ENCODE measurements at places on chromosomes 7 and 10.

GRCh38 chr7:102424787-102425218 lies 8.6 kb upstream of the ORAI2 start:
- DNase-seq: no peak

GRCh38 chr7:133401225-133401624 lies 148.3 kb downstream of the EXOC4 start:
- DNase-seq: no peak

DNA sequence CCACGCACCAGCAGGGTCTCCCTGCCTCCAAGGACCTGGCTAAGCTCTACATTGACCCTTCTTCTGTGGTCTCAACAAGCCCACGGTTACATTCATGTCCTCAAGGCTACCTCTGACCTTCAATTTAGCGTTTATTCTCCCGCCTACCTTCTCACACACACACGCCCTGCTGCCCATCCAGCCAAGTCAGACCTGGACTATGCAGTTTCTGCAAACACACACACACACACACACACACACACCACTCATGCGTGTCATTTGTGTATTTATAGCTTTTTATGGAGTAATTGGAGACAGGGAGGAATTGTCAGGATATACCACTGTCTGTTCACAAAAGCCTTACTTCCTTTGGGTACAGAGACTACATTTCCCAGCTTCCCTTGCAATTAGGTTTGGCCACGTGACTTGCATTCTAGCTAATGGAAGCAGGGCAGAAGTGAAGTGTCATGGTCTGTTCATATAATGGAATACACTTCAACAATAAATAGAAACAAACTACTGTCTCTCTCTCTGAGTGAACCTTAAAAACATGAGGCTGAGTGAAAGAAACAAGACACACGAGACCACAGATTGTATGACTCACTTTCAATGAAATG lies 53.8 kb upstream of the CPXM2 start:
- DNase-seq: no peak

DNA sequence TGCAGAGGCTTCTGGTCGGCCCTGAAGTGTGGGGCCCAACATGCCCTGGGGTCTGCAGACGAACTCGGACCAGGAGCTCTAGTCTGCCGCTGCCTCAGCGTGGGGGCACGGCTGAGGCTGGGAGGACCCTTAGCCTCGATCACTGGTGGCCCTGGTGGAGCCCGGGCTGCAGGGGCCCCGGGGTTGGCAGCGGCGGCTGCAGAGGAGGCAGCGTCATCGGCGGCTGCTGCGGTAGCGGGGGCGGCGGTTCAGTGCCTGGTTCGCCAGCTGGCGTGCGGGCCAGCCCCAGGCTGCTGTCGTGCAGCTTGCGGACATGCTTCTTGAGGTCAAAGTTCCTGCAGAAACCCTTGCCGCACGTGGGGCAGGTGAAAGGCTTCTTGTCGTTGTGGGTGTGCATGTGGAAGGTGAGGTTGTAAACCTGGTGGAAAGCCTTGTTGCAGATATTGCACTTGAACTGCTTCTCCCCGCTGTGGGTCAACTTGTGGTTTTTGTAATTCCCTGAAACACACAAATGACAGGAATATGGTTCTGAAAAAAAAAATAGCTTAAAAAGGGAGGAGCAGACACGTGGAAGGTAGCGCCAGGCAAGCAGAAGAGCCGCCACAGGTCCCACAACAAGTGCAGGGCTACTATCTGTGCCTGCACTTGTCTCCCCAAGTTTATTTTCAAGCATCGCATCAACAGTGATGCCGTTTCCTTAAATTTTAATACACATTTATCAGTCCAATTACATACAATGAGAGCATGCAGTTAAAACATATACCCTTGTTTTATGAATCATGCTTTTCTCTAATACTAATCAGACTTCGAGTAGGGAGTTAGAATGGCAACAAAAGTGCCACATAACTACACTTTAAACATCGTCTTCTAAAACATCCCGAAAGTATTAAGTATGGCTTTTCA lies 2.4 kb downstream of the FEZF1 start:
- DNase-seq: no peak

GRCh38 chr10:62869958-62870357 lies 53.8 kb upstream of the EGR2 start:
- DNase-seq: no peak

GRCh38 chr7:75980430-75981202 lies 13.8 kb downstream of the TMEM120A start:
- no peak for DNase-seq

DNA sequence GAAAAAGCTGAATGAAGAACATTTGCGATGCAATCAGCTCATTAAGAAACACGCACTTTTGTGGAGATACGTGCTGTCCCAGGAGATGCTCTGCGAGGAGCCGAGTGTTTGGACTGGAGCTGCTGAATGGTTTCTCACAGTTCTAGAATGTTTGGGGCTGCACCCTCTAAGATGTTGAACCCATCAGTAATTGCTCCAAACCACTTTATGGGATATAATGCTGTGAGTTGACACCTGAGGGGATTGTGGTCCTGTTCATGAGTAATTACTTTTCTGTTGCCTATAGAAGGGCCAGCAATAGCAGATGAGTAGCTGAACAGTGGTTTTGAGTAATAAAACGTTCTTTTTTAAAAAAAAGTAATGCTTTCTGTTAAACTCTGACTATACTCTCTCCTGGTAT lies 63.1 kb downstream of the IKZF1 start:
- no peak for DNase-seq

DNA sequence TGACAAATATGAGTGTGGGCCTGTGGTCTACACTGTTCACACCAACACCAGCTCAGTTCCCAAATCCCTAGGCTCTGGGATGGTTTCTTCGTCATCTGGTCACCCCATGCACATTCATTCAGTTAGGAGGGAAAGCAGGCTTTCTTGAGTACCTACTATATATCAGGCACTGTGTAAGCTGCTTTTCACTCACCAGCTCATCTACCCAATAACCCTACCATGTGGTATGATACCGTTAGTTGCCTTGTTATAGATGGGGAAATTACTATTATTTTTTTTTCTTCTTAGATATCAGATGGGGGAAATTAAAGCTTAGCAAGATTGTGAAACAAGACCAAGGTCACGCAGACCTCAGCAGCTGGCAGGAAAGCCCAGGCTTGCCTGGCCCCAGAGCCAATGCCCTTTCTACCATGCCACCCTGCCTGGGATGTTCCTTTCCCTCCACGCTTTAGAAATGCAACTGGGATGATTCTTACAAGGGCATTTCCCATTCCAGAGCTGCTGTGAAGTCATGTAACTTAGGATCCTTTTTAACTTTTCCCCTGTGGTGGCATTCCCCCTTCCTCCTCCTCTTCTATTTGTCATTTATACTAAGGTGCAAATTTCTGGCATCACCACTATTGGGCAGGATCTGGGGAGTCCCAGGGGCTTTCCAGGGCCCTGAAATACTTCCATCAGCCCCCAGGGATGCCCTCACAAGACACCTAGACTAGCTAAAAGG lies 93.1 kb upstream of the EFCAB10 start:
- DNase-seq: no peak

GRCh38 chr7:91427051-91427450 lies 162.8 kb downstream of the FZD1 start:
- no peak for DNase-seq

GRCh38 chr10:72353028-72353964 lies 1.4 kb downstream of the DNAJB12 start:
- DNase-seq: no peak

All from HS-27A (cell line).